ENCODE measurements at places on chromosomes 1 and 21.

DNA sequence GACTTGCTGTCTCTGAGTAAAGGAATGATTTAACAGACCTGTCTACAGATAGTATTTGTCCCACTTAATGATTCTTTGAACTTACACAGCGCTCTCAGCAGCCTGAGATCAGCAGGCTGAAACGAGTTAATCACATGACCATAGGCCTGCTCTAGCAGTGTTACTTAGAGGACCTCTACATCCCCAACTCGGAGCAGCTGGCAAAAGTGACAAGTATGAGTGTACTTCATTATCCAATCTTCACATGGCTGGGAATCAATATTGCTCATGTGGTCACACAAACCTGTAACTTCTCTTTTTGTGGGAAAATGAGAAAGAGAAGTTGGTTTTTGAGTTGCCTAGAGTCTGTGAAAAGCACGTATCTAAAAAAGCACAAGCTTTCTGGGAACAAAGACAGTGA lies 11.4 kb upstream of the ATP13A2 start:
- no peak for DNase-seq

- no peak for DNase-seq
Observed at GRCh38 chr1:110433803-110434202, 17.1 kb upstream of the PROK1 start.

- DNase-seq: no peak
Observed at GRCh38 chr1:197896301-197896700, 6.1 kb upstream of the C1orf53 start.

- no peak for DNase-seq
Observed at GRCh38 chr1:205879974-205880373, 30.0 kb upstream of the PM20D1 start.

DNA sequence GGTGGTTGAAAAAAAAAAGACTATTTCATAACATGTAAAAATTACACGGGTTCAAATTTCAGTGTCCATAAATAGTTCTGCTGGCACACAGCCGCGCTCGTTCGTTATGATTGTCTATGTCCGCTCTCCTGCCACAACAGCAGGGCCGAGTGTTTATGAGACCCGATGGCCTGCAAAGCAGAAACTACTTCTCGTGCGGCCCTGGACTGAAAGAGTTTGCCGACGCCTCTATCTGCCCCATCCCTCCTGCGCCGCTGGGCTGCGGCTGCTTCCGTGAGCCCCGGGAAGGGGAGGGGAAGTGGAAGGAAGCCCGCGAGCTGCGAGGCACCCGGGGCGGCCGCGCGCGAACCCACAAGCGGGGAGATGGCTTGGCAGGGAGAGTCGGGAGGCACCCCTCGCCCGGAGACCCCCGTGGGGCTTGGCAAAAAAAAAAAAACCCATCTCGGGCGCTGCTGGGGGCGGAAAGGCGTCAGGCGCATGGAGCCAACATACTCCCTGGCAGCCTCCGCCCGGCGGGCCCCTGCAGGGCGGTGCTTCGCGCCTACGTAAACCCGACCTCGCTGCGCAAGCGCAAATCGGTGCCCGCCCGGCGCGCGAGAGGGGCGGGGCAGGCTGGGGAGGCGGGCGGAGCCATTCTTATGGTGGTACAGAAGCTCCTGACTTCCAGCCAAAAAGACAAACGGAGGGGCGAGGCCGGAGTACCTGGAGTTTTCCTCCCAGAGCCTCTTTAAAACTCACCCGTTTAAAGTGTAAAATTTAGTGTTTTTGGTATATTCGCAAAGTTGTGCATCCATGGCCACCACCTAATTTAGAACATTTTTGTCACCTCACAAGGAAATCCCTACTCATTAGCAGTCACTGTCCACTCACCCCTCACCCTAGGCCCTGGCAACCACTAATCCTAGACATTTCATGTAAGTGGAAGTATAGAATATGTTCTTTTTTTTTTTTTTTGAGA lies 8.3 kb downstream of the SLC27A3 start:
- peak; percentile 89 for DNase-seq

DNA sequence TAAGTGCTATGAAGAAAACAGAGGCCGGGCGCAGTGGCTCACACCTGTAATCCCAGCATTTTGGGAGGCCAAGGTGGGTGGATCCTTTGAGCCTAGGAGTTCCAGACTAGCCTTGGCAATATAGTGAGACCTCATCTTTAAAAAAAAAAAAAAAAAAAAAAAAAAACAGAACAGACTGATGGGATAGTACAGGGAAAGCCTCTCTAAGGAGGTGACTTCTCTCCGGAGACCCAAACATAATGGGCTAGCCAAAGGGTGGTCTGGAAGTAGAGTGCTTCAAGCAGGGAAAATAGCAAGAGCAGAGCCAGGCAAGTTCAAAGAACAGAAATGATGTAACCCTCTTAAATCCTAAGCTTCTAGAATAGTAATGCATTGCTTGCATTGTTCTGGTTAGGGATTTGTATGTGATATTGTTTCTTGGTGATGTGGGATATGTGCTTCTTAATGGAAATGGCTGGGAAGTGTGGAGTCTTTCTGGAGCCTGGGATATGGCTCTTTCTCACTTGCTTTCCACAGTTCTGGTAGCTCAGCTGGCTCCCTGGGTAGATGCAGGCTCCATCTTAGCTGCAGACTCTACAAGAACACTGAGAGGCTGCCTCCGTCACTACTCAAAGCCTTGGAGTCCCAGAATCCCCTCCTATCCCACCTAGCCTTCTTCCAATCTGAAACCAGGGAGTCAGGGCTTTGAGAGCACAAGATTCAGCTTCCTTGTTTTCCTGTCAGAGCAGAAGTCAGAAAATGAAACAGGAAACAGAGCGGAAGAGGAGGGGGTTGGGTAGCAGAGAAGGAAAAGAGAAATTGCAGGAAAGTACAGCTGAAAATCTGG lies 1.9 kb upstream of the PIGV start:
- DNase-seq: no peak

GRCh38 chr1:196544617-196545016 lies 63.6 kb downstream of the KCNT2 start:
- DNase-seq: no peak

GRCh38 chr21:38287476-38287875 lies 30.7 kb downstream of the KCNJ15 start:
- no peak for DNase-seq

GRCh38 chr1:180571060-180571831 lies 12.5 kb downstream of the OVAAL start:
- DNase-seq: no peak

- no peak for DNase-seq
Observed at GRCh38 chr21:45291613-45292398, 4.1 kb upstream of the POFUT2 start.

DNA sequence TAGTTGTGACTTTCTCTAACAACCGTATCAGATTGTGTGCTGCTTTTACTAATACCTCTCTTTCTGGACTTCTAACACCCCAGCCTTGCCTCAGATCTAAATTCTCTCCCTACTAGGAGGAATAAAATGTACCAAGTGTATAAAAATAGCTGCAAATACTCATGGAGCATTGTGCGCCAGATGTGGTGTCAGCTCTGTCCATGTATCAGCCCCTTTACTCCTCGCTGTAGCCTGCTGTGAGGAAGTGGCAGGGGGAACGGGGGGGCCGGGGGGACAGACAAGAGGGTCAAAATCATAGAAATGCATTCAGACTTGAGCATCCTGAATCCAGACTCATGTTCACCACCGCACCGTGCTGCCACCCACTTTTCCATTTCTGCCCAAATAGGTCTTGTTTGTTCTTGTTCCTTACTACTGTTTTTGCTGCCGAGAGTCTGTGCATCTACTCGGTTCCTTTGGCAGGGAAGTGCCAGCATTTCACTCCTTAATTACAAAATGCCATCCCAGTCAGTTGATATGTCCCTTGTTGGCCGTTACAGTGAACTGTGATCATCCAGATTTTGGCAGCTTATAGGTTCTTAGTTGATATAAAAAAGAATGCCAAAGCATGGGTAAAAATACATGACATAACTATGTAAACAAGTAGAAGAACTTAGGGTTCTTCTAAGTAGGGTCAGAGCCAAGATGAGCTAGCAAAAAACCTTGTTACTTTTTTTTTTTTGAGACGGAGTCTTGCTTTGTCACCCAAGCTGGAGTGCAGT lies 76.4 kb downstream of the UBE4B start:
- no peak for DNase-seq

- DNase-seq: no peak
Observed at GRCh38 chr1:31658721-31659120, 14.0 kb upstream of the PEF1 start.

DNA sequence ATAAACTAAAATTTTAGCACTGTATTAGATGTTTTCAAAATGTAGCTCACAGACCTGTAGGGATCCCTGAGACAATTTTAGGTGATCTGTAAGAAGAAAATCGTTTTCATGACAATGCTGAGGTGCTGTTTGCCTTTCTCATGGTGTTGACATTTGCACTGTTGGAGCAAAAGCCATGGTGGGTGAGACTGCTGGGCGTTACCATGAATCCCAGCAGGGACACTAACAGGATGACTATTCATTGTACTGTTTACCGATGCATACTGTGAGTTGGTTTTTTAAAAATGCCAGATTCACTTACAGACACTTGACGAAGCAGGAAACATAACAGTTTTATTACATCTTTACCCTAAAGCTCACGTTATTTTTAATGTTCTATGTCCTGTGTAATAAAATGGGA lies 468.5 kb downstream of the PCP4 start:
- DNase-seq: no peak

- no peak for DNase-seq
Observed at GRCh38 chr1:36328713-36329112, 5.3 kb upstream of the EVA1B start.

DNA sequence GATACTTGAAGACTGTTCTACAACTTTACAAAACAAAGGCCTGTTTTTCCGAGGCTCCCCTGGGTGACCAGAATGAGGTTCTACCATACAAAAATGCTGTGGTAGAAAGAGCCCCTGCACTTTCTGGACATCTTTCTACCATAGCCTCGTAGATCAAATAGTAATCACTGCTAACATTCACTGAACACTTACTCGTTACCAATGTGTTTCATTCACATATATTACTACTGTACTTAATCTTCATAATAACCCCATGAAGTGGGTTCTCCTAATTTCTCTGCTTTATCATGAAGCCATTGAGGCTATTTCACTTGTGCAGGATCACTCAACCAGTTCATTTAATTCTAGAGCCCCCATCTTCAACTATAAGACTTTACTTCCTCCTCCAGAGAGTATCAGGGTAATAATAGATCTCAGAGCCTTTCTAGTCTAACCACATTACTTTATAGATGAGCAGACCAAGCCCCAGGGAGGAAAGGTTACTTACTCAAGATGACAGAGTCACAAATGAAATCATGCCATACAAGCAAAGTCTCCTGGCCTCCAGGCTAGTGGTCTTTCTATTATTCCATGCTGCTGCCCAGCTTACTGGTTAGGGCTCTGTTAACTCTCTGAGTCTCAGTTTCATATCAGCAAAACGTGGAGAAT lies 46.7 kb upstream of the OSBPL9 start:
- no peak for DNase-seq

DNA sequence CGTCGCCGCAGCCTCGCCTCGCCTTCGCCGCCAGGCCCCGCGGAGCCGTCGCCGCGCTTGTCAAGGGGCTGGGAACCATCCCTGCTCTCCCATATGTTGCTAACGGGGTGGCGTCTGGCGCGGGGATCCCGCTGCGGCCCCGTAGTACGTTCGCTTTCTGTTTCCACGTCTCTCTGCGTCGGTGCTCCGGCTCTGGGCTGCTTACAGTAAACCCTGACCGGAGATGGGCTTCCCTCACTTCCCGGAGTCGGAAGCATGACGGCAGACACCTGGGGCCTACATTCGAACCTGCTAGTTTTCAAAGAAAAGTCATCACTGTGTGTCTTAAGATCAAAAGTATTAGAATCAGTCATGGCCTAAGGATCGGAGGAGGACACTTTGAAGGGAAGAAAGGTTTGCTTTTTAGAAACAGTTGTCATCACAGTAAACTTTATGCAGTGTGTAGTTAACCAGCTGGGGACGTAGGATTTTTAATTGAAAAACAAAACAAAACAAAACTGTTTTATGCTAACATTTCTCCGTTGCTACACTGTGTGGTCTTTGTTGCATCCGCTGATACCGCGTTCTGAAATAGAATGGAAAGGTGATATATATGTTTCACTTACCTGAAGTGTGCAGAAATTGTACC lies 69.0 kb downstream of the SLC35A3 start:
- DNase-seq: peak; percentile 69

DNA sequence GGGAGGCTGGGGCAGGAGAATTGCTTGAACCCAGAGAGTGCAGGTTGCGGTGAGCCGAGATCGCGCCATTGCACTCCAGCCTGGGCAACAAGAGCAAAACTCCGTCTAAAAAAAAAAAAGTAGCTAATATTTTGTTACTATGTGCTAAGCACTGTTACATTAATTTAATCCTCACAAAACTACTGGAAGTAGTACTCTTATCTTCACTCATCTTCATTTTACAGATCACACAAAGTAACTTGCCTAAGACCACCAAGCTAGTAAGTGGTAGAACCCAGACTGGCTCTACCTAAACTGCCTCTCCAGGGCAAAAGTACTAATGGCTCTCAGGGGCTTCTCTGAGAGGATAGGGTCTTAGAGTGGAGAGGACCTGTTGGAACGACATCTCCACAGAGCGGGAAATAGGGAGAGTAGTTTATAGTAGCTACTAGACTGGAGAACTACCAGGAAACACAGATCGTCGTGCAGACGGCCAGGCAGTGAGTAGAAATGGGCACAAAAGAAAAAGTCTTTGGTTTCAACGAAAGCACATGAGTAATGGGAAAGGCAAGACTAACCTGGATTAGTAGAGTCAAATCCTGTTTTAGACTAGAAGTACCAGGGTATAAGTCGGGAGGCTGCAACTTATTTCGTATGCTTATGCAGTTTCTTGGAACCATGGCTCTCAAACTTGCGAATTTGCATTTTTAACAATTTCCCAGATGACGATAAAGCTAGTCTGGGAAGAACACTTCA lies 1.4 kb downstream of the CLCC1 start:
- DNase-seq: no peak

GRCh38 chr1:167633258-167633944 lies 3.4 kb downstream of the RCSD1 start:
- DNase-seq: no peak

- DNase-seq: no peak
Observed at GRCh38 chr21:40618191-40618973, 228.6 kb downstream of the DSCAM start.

DNA sequence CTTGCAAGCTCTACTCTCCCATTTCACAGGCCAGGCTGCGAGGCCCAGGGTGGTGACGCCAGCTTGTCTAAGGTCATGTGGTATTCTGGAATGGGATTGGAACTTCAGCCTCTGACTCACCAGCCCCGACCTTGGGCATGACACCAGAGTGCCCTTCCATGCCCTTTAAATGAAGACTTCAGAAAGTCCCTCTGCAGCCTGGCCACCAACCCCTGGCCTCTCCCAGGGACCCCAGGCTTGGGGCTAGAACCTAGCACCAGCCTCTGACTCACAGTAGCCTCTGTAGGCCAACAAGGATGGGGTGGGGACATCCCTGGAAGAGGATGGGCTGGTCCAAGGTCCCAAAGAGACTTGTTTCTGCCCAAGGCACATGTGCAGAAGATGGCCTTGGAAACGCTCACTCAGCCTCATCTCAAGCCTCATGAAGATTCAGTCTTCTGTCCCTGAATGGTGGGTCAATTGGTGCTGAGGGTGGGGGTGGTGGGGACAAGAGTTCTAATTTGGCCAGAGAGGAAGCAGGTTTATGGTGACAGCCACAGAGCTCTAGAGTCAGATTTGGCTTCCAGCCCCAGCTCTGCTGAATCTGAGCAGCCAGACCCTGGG lies 36.1 kb upstream of the RUNX3 start:
- DNase-seq: no peak
